ENCODE measurements at places on chromosomes 2 and 18.

- no peaks in the 10 kb centered on the region for H3K36me3 ChIP-seq
- H3K27me3 ChIP-seq: no peaks in the 10 kb centered on the region
- peak overlapping the region; percentile 67 for H3K4me3 ChIP-seq
Observed at GRCh38 chr2:238289574-238289973, 1.2 kb upstream of the PER2 start.

GRCh38 chr2:40192864-40193669 is 258.8 kb downstream of the SLC8A1 start:
- no peak for DNase-seq
- no peak overlapping the region for H3K4me3 ChIP-seq
- no peaks in the 10 kb centered on the region for H3K36me3 ChIP-seq
- H3K4me1 ChIP-seq: peaks cover 4% of the 10 kb centered on the region
- H3K27me3 ChIP-seq: no peaks in the 10 kb centered on the region

DNA sequence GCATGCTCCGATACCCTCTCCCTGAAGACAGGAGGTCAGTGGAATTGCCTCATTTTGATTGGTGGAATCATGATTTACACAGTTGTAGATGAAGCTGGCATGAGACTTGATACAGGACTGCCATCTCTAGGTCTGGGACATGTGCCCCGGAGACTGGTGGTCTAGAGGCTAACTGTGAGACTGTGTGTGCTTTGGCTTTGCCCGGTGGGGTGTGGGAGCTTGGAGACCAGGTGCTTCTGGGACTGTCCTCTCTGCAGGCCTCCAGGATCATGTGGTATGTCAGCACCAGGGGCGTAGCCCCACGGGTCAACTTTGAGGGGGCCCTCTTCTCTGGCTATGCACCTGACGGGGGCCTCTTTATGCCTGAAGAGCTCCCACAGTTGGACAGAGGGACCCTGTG is 2.7 kb downstream of the THNSL2 start:
- no peaks in the 10 kb centered on the region for H3K36me3 ChIP-seq
- H3K27ac ChIP-seq: no peak overlapping the region
- no peaks in the 10 kb centered on the region for H3K27me3 ChIP-seq
- peaks cover 13% of the 10 kb centered on the region for H3K4me1 ChIP-seq
- no peak for DNase-seq

DNA sequence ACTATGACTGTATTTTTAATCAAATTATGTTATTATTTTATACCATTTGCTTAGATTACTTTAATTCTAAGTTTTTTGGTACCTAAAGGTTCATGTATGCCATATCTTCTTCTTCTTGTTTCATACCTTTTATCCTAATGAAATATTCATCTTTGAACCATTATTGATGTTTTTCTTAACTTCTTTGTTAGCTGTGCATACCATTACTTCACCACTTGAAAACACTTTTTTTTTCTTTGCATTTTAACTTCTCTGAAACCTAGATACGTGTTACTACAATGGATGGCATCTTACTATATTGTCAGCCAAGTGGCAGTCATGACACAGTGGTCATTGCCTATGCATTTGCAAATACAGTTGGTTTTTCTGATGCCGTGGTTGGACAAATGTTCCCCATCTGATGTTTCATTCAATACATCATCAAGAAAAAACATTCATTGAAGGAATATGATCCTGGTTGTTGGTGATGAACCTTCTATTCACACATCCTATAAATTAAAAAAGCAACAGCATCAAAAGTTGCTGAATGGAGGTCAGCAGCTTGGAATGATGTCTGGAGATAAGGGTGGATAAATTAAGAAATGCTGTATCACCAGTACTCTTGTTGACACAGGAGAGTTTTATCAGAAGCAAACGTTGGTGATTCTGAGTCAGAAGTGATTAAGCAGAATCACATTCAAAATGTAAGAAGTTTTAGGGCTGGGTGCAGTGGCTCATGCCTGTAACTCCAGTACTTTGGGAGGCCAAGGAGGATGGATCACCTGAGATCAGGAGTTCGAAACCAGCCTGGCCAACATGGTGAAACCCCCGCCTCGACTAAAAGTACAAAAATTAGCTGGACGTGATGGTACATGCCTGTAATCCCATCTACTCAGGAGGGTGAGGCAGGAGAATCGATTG is 7.4 kb downstream of the IL36A start:
- H3K36me3 ChIP-seq: no peaks in the 10 kb centered on the region
- no peak overlapping the region for H3K27ac ChIP-seq
- H3K4me3 ChIP-seq: no peak overlapping the region
- H3K4me1 ChIP-seq: no peaks in the 10 kb centered on the region
- no peak for DNase-seq
- H3K27me3 ChIP-seq: no peaks in the 10 kb centered on the region

DNA sequence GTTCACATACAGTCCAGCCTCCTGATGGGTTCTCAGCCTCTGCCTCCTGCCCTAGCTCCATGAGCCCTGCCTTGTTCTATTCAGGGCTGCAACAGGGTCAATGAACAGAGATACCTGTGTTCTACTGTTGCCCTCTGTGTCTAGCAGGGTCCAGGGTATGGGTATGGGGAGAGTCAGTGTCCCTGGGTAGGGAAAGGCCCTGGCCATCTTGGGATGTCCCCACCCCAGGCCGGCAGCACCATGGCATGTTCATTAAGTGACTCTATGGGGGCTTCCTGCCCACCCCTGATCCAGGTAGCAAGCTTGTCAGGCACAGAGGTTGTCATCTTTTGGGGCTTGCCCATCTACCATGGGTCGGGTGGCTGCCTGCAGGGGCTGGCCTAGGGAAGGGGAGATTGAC is 13.5 kb downstream of the PDE11A start:
- no peaks in the 10 kb centered on the region for H3K27me3 ChIP-seq
- H3K4me1 ChIP-seq: no peaks in the 10 kb centered on the region
- no peak for DNase-seq
- no peaks in the 10 kb centered on the region for H3K36me3 ChIP-seq
- H3K27ac ChIP-seq: no peak overlapping the region

- no peaks in the 10 kb centered on the region for H3K4me1 ChIP-seq
- H3K27me3 ChIP-seq: no peaks in the 10 kb centered on the region
- no peak overlapping the region for H3K27ac ChIP-seq
- no peaks in the 10 kb centered on the region for H3K36me3 ChIP-seq
Observed at GRCh38 chr2:53842891-53843290, 16.9 kb downstream of the GPR75 start.

- H3K4me3 ChIP-seq: peak overlapping the region; percentile 11
- DNase-seq: no peak
- H3K27me3 ChIP-seq: no peaks in the 10 kb centered on the region
- no peaks in the 10 kb centered on the region for H3K4me1 ChIP-seq
Observed at GRCh38 chr18:3873211-3873610, 423.2 kb downstream of the TGIF1 start.

- H3K4me3 ChIP-seq: no peak overlapping the region
- DNase-seq: no peak
- no peaks in the 10 kb centered on the region for H3K36me3 ChIP-seq
Observed at GRCh38 chr18:57640749-57641148, 19.1 kb upstream of the NARS1 start.

DNA sequence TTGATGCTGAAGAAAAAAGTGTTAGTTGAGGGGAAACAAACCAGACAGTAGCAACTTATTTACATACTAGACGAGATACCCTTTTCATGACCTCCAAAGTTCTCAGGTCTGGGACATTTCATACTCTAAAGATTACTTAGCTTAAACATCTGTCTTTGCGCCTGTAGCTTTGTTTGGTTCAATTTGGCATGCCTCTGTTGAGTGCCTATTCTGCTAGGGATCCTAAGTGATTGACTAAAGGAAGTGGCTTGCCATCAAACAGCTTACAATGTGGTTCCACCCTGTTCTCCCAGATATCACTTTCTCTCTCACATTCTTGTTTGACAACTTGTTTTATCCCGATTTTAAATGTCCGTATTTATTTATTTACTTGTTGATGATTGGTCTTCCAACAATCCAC is 488.8 kb downstream of the PARD3B start:
- no peaks in the 10 kb centered on the region for H3K36me3 ChIP-seq
- no peak overlapping the region for H3K4me3 ChIP-seq
- DNase-seq: no peak

DNA sequence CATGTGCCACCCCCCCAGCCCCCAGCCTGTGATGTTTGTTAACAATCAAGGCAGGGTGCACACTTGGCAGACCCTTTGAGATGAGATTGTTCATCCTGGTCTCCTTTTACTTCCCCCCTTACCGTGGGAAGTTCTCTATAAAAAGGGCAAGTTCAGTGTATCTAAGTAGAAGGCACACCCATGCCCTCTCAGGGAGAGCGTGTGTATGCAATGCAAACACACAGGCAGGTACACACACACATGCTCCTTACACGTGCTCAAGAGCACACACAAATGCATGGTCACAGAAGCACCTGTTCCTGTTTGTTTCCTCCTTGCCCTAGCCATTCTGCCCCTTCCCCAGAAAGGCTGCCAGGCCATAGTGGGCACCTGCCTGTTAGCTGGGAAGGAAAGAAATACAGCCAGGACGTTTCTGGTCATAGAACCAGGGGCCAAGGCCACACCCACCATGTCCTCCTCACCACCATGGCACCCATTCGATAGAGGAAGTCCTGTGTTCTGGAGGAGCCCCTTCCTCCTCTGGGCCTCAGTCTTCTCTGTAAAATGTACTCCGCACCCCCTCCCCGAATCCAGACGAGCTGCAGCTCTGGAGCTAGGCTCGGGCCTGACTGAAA is 3.1 kb downstream of the ATOH8 start:
- peaks cover 70% of the 10 kb centered on the region for H3K4me1 ChIP-seq
- H3K4me3 ChIP-seq: peak overlapping the region; percentile 93
- H3K27me3 ChIP-seq: no peaks in the 10 kb centered on the region
- no peak for DNase-seq

GRCh38 chr2:231367178-231367577 is 28.3 kb upstream of the B3GNT7 start:
- H3K27me3 ChIP-seq: no peaks in the 10 kb centered on the region
- H3K4me3 ChIP-seq: no peak overlapping the region

DNA sequence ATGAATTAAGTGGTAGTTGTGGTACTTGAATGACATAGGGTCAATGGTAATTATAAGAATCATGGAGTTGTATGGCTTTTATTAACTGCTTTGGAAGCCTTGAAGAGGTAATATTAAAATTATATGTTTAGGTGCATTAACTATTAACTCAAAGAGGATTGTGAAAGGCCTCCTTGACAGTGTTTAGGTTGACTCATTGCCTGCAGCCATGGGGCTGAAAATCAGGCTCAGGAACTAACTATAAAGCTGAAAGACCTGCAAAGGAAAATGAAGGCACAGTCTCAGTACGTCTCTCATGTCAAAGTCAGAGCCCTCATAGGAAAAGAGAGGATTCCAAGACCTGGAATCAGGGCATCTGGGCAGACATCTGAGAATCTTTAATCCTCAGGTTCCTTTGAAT is 31.0 kb downstream of the CACNB4 start:
- no peak for DNase-seq
- no peak overlapping the region for H3K27ac ChIP-seq
- H3K4me1 ChIP-seq: peaks cover 6% of the 10 kb centered on the region
- no peaks in the 10 kb centered on the region for H3K27me3 ChIP-seq
- no peak overlapping the region for H3K4me3 ChIP-seq

DNA sequence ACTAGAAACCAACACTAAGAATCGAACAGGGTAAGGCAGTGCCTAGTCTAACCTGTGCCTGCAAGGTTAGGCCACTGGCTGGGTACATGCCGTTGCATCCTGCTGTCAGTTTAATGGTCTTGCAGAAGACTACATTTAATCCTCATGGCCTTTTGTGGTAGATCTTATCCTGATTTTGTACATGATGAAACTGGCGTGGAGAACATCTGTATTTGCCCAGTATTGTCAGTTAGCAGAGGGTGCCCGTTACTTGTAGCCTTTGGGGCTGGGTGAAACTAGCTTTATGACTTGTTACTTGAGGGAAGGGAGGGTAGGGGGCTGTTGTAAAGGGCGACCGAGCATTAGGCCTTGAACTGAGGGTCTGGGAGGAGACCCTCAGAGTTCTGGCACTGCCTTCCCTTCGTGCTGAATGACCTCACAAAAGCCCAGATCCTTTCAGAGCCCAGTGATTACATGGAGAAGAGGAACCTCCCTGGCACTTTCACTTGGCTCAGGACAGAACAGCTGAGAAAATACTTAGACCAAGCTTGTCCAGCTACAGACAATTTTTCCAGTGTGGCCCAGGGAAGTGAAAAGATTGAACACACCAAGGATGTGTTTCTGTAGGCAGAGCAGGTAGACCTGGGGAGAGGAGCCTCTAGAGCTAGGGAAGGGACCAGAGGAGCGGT is 19.5 kb downstream of the SLC20A1 start:
- no peak for DNase-seq
- H3K27me3 ChIP-seq: no peaks in the 10 kb centered on the region
- H3K27ac ChIP-seq: no peak overlapping the region
- H3K4me3 ChIP-seq: no peak overlapping the region

DNA sequence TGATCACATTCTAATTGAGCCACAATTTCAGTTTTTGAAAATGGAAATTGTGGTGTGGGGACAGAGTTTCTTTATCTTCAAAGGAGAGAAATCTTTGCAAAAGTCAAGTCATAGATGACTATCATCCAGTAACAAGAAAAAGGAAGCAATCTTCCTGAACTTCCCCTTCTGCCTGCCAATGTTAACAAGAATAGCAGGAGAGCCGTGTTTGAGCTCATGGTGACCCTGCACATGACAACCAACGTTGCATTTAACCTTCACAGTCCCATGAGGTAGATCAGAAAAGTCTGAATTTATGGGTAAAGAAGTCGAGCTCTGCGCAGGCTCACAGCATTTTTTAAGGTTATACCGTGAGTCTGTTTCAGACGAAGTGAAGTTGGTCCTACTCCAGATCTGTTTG is 454.9 kb downstream of the LPIN1 start:
- no peaks in the 10 kb centered on the region for H3K27me3 ChIP-seq
- H3K4me3 ChIP-seq: no peak overlapping the region
- peaks cover 8% of the 10 kb centered on the region for H3K4me1 ChIP-seq
- no peak for DNase-seq
- H3K27ac ChIP-seq: no peak overlapping the region

DNA sequence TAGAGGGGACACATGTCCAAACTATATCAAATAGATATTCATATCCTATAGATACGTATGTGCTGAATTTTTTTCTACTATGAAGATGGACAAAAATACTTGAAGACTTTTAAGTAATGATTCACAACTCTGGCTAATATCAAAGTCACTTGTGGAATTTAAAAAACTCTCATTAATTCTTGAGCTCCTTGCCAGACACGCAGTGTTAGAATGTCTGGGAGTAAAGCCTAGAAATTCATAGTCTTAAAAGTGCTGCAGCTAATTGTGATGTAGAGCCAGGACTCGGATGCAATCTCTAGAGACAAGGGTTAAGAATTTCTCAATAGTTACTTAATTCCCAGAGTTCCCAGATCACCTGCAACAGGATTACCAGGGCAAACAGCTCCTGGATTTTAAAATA is 107.4 kb downstream of the ARL6IP6 start:
- no peak overlapping the region for H3K4me3 ChIP-seq
- no peaks in the 10 kb centered on the region for H3K4me1 ChIP-seq

GRCh38 chr2:96146153-96146880 is 1.1 kb upstream of the DUSP2 start:
- H3K36me3 ChIP-seq: no peaks in the 10 kb centered on the region
- H3K27me3 ChIP-seq: peaks cover 5% of the 10 kb centered on the region
- H3K27ac ChIP-seq: peak overlapping the region; percentile 52

DNA sequence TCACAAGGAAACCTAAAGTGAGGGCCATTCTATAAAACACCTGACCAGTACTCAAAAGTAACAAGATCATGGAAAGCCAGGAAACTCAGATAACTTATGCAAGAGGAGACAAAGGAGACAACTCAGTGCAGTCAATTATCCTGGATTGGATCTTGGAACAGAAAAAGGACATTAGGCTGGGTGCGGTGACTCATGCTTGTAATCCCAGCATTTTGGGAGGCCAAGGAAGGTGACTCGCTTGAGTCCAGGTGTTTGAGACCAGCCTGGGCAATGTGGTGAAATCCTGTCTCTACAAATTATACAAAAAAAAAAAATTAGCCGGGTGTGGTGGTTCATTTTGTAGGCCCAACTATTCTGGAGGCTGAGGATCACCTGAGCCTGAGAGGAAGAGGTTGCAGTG is 424.5 kb upstream of the SPRED2 start:
- no peak overlapping the region for H3K4me3 ChIP-seq
- no peak for DNase-seq
- no peak overlapping the region for H3K27ac ChIP-seq
